OCI-LY7 (cell line): ENCODE measurements at places on chromosomes 3 and 15. TPM values are rescaled to one million over a fixed set of nuclear protein-coding genes. Genes with fewer than 3 reads are reported as not detected.
A peak's percentile ranks its signal among the peaks of the same experiment; 100 is the strongest.

Gene NDN
- total RNA-seq, result not detected in 2 replicates

Gene MED12L
- total RNA-seq, result 32.7 and 33.8 TPM in 2 replicates

GRCh38 chr15:57150066-57150865 is 226.0 kb upstream of the CGNL1 start:
- no peak for DNase-seq

GRCh38 chr3:111012388-111013248 is 59.0 kb upstream of the NECTIN3 start:
- DNase-seq, result no peak

DNA sequence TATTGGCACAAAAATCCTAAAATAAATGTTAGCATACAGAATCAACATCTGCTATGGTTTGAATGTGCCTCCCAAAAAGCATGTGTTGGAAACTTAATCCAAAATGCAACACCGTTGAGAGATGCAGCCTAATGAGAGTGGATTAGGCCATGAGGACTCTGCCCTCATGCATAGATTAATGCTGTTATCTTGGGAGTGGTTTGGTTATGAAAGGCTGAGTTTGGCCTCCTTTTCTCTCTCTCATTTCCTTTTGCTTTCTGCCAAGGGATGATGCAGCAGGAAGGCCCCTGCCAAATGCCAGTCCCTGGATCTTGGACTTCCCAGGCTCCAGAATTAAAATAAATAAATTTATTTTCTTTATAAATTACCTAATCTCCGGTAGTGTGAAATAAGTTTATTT is 49.4 kb downstream of the SYNM start:
- no peak for DNase-seq

GRCh38 chr15:52524223-52525136 is 4.2 kb downstream of the MYO5A start:
- no peak for DNase-seq

Gene NMNAT3
- total RNA-seq, result 0.09 and 0.15 TPM in 2 replicates

DNA sequence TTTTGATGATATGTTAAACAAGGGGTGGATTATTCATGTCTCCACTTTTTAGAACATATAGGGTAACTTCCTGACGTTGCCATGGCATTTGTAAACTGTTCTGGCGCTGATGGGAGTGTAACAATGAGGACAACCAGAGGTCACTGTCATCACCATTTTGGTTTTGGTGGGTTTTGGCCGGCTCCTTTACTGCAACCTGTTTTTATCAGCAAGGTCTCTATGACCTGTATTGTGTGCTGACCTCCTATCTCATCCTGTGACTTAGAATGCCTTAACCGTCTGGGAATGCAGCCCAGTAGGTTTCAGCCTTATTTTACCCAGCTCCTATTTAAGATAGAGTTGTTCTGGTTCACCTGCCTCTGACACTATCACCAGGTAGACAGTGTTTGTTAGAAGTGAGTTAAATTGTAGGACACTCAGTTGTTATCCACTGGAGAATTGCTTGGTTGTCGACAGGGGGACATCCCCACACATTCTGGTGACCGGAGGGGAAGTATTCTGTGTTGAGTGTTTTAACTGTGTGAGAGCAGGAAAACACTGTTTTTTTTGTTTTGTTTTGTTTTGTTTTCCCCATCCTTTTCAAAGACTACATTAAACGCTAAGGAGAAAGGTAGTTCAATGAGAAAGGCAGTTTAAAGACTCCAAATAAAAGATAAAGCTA is 36.9 kb upstream of the SKIL start:
- DNase-seq, result no peak

- DNase-seq, result no peak
These were observed 23.1 kb upstream of the EHD4 start for GRCh38 chr15:41995476-41995855.

Gene RARB
- total RNA-seq, result not detected in 2 replicates

- no peak for DNase-seq
These were observed 41.0 kb upstream of the ZNF280D start for GRCh38 chr15:56774356-56774755.

- no peak for DNase-seq
These were observed 52.9 kb downstream of the TUBGCP4 start for GRCh38 chr15:43423793-43424192.

DNA sequence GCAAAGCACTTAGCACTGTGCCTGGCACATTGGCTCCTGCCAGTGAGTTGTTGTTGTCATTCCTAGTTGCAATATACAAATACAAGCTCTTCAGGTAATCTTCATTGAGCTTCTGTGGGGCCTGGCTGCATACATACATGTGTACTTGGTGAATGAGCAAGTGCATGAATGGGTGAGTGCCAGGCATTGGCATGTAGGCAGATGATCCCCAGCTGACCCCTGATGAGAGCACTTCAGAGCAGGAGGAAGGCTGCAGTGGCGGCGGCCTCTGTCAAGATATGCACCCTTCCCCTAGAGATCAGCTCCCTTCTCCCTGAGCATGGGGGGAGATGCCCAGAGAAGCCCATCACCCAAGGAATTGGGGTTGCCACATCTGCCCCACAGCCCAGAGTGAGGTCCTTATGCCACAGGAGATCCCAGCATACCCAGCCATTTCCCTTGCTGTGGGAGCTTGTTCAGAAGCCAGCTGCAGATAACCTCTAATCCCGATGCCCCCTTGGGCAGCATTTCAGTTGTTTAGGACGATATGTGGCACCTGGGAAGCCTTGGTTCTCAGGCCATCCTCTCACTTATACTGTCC is 8.8 kb downstream of the CACNA2D3 start:
- no peak for DNase-seq

Gene HTR3E
- not detected in 2 replicates for total RNA-seq

DNA sequence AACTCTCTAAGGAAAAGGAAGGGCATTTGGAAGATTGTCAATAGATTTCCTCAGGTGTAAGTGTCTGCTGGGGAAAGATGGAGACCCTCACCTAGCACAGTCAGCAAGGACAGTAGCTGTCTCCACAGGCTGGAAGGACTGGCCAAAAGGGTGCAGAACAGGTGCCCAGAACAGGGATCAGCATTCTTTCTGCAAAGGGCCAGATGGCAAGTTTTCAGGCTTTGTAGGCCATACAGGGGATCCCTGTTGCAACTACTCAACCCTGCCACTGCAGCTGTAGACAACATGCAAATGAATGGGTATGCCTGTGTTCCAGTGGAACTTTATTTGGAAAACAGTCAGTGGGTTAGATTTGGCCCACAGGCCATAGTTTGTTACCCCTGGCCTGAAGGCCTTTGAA is 8.1 kb downstream of the AGBL1 start:
- DNase-seq, result no peak

Gene GP5
- not detected in 2 replicates for total RNA-seq

Gene BOC
- total RNA-seq, result not detected in 2 replicates

Gene EFCAB12
- total RNA-seq, result 2.5 and 2.6 TPM in 2 replicates

Gene ZBED2
- total RNA-seq, result not detected in 2 replicates

GRCh38 chr3:6753536-6753935 is 107.4 kb upstream of the GRM7 start:
- DNase-seq, result no peak

DNA sequence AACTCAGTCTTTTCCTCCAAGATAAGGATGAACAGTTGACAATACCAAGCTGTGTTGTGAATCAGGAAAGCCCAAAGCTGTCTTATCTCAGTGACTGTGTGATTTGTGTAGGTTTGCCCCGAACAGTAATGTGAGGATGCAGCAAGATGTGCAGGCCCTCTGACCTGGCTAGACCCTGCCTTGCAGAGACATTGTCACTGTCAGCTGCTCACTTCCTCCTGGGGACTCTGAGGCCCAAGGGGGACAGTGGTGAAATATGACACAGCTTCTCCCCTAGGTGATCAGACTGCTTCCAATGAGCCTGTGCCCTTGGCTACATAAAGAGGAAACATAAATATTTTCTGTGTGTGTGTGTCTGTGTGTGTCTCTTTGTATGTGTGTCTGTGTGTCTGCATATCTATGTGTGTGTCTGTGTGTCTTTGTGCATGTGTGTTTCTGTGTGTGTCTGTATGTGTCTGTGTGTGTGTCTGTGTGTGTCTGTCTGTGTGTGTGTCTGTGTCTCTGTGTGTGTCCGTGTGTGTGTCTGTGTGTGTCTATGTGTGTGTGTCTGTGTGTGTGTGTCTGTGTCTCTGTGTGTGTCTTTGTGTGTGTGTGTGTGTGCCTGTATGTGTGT is 21.7 kb downstream of the LRRK1 start:
- DNase-seq, result peak; percentile 68

DNA sequence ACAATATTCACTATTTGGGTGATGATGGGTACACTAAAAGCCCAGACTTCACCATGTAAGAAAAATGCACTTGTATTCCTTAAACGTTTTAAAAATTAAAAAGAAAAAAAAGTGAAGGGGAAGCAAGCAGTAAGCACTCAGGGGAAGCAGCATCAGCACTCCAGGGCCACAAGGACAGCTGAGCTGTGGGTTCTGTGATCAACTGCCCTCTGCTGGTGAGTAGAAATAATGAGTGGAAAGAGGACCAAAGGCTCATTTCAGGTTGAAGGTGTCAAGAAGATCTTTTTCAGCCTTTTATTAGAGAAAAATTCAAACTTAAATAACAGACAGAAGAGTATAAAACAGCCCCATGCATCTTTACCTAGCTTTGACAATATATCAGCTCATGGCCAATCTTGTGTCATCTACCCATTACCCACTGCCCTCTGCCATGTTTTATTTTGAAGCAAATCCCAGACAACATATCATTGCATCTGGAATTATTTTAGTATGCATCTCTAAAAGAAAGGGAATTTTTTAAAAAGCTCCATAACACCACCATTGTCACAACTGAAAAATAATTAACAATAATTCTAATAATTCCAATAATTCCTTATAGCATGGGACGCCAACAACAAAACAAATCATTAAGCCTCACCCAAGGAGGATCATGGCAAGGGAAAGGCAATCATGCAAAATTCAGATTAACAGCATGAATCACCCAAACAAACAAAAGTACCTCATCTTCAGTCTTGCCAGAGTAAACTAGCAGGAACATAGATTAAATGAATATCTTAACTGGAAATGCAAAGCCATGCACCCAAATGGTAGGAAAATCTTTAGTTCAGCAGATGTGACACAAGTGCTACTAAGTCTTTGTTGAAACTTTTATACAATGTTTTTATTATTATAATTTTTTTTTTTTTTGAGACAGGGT is 42.5 kb downstream of the TAMM41 start:
- peak; percentile 69 for DNase-seq

DNA sequence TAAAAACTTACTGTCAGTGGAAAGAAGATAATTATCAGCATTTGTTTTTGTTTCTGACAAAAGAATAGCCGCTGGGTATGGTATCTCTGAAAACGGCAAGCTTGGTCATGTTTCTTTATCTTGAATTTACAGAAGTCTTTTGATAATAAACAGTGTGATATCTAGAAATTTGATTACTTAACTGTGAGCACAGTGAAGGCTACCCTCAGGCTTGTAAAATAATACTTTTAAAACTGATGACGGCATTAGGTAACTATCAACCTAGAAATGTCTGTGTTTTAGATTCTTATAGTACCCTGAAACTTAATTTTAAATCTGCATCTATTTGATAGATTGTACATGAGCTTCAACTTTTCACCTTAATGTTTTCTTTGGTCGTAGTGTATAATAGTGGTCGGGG is 43.4 kb downstream of the NSUN3 start:
- DNase-seq, result no peak

DNA sequence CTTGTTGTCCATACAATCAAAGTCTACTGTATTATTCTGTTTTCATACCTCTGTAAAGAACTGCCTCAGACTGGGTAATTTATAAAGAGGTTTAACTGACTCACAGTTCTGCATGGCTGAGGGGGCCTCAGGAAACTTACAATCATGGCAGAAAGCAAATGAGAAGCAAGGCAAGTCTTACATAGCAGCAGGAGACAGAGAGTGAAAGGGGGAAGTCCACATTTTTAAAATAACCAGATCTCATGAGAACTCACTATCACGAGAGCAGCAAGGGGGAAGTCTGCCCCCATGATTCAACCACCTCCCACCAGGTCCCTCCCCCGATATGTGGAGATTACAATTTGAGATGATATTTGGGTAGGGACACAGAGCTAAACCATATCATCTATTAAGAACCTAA is 724.6 kb upstream of the CBLB start:
- no peak for DNase-seq

Gene CAND2
- total RNA-seq, result 4.0 and 4.1 TPM in 2 replicates

GRCh38 chr3:66453651-66454463 is 47.0 kb downstream of the LRIG1 start:
- no peak for DNase-seq

DNA sequence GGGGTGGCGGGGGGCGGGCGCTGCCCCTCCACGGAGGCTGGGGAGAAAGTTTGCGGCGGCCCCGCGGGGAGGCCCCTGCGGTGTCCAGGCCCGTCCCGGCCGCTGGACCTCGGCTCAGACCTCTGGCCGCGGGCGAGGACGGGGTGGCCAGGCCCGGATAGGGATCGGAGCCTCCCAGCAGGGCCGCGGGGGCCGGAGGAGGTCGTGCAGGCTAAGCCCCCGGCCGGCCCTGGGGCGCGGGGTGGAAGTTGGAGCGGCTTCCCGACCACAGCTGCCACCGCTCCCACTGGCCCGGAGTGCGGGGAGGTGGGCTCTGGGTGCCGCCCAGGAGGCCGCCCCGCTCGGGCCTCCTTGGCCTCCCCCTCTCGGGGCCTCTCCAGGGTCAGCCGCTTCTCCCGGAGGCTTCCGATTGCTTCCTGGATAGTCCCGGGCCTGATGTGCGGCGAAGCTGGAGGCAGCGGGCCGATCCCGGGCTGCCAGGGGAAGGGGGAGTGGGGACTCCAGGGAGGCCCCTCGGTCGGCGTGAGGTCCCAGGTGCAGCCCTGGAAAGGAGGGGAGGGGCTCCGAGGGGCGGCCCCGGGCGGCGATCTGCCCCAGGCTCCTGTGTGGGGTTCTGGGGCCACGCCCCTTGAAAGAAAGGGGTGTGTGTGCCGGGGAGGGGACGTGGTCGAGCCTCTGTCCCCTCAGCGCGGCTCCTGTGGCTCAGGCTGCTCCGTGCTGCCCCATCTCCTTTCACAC is 907 bp downstream of the PLXNA1 start:
- DNase-seq, result no peak

Gene CACNA2D2
- 0.21 and 0.28 TPM in 2 replicates for total RNA-seq

GRCh38 chr15:67143646-67144045 is 78.2 kb downstream of the SMAD3 start:
- no peak for DNase-seq

DNA sequence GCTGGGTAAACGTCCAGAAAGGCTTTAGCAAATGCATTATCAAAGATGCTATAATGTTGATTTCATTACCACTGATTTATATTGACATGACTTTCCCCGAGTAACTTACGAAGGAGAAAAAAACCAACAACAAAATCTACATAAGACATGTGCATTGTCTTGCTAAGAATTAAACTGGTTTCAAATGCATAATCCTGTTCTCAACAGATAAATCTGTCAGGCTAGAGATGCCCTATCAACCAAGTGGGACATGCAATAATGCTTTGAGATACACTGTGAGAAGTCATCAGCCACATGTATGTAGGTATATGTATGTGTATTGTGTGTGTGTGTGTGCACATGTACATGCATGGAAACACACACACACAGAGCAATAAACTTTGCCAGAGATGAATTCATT is 195.6 kb downstream of the MEIS2 start:
- no peak for DNase-seq

GRCh38 chr3:148513096-148513543 is 184.6 kb upstream of the AGTR1 start:
- DNase-seq, result no peak

GRCh38 chr15:72319360-72319984 is 485 bp downstream of the CELF6 start:
- DNase-seq, result no peak
